Eye (tissue), 1 donor: ENCODE measurements at places on chromosomes 3 and 15.

GRCh38 chr3:51391566-51392354 is 675 bp downstream of the RBM15B start:
- peak; percentile 74 for DNase-seq

DNA sequence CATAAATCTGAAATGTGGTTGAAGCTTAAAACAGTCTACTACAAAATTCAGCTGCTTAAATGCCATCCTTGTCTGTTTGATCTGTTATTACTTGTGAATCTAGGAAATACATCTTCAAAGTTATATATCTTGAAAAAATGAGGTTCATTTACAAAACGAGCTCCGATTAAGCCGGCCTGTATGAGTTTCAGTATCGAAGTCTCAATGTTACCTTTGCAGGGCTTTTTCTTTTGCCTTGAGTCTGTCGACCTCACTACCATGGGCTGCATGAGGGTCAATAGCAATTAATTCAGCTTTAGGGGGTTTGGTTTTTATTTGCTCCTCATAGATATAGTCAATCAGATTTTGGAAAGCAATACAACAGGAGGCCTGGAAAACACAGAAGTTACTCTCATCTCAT is 23.2 kb downstream of the ERICH6 start:
- DNase-seq, result no peak

DNA sequence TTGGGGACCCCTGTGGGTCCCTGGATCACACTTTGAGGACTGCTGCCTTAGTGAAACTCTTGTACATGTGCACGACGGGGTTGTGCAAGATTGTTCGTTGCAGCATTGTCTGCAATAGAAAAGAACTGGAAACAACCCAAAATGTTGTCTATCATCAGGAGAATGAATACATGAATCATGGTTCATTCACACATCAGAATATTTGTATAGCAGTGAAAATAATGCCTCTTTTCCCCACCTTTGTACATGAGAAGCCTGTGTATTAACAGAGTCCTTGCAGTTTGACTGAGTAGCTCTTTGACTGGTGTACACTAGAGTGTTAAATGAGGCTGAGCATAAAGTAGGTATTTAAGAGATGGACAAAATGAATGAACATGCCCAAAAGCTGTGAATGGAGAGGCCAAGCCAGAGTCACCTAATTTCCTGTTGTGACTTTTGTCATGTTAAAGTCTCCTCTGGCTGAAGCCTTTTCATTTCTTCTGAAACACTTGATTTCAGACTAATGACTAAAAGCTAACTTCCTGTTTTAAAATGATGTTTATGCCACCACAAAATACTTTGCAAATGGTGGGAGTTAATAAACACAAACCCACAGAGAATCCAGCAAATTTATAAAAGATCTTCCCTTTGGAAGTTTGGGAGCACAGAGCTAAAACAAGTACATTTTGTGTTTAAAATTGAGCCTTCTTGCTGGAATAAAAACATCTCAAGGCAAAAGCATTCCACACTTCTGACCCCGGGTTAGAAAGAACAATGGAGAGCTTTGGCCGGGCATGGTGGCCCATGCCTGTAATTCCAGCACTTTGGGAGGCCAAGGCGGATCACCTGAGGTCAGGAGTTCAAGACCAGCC is 20.6 kb upstream of the USP3 start:
- no peak for DNase-seq

- DNase-seq, result no peak
These were observed 21.9 kb upstream of the NR1I2 start for GRCh38 chr3:119759962-119760361.

- no peak for DNase-seq
These were observed 77.3 kb downstream of the CPNE4 start for GRCh38 chr3:131957511-131957910.

DNA sequence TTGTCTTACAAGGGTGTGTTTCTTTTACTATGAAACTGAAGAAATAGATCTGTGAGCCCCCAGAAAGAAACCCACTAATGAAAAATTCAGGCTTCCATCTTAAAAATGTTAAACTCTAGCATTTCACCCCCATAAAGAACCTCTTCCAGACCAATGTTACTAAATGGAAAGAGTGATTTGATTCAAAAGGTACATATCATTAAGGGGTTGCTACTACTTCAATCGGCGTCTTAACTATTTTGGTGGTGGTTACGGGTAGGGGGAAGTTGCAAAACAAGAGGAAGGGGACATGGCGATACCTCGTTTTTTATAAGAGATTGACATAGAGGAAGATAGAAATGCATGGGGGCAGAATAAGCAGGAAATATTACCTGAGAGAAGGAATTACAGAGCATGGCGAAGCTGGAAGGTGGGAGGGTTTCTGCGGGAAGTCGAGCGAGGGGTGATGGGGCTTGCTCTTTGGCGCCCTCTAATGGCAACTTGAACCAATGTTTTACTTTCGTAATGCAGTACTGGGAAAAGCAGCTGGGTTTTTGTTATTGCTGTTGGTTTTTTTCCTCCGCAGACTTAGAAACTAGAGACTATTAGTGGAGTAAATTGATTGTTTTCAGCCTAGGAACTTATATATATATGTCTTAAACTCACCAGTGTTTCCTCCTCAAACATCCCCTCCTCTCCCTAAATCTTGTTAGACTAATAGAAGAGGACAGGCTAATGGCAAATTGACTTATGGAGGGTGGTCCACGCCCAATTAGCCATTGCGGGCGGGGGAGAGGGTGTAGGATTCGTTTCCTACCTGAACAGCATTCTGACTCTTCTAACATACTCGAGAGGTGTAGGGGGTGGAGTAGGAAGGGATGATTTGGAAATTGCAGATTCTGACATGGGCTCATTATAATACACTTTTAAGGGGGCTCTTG is 11.3 kb upstream of the SOX2 start:
- peak; percentile 97 for DNase-seq

DNA sequence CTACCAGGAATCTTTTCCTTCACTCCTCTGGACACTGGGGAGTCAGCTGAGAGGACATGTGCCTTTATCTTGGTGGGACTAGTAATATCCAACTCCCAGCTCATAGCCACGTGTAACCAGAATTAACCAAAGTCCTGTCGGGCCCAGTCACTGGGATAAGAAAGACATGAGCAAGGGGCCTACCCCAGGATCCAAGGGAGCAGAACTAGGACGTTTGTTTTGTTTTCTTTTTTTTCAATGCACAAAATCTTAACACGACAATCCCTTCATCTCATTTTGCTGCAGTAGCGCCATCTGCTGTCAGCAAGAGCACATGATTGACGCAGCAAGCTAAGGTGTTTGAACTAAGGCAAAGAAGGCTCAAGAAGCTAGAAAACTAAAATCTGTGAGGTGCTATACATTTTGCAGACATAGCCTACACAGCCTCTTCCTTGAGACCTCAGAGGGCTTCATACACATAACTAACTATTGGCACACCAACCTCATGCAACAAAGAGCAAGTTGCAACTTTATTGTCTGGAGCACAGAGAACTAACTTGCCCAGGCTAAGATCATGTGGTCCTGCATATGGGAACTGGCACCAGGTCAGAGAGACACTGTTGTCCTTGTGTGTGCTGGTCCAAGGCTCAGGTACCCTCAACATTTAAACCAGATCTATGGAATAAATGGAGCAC is 43.6 kb downstream of the RLBP1 start:
- DNase-seq, result peak; percentile 91

DNA sequence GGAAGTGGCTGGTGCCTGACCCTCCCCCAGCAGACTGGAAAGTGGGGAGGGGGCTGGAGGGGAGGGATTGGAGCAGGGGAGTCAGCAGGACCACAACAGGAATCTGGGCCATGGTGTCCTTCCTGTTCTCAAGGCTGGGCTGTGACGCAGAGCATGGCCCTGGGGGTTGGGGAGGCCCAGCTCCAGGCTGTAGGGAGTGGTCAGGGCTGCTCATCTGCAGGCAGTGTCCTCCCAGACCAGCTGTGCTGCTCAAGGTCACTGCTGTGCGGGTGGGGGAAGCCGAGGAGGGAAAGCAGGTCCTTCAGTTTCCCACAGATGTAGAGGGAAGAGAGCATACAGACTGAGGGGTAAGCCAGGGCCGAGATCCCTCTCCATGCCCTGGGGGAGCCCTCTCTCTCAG is 40.7 kb downstream of the CYP11A1 start:
- peak; percentile 84 for DNase-seq

GRCh38 chr15:88383354-88383753 is 83.8 kb downstream of the MRPL46 start:
- no peak for DNase-seq

GRCh38 chr3:145175626-145176025 is 985.4 kb downstream of the PLOD2 start:
- no peak for DNase-seq

GRCh38 chr3:178768072-178768864 is 232.0 kb downstream of the KCNMB2 start:
- no peak for DNase-seq

DNA sequence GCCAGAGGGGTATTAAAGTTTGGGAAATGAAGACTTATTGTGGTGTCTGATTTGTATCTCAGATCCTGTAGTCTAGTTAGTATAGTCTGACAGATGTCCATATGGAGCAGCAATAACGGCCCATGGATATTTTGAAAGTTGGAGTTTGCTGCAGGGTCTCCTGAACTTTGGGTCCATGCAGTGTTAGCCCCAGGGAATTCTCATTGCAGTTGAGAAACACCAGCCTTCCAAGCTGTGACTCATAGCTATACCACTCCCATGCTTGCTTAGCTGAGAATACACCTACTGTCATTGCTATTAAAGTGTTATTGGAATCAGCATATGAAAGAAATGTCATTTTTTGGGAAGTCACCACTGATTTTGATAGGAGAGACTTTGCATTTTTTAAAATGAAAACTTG is 29.2 kb downstream of the TMOD2 start:
- no peak for DNase-seq

DNA sequence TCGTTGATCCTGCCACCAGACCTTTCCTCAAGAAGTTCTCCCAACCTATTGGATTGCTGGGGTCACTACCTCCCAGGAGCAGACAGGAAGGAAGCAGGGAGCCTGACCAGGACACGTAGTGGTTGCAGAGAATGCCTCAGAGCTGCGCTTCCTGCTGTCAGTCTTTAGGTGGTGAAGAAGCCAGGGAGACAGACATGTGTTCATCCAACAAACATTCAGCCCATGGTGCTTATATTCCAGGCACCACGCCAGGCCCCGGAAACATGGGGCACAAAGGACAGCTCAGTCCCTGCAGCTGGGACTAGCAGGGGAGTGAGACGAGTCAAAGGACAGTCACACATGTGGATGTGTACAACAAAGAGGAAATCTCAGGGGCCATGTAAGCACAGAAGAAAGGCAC is 26.0 kb upstream of the CORO2B start:
- DNase-seq, result no peak

GRCh38 chr3:141413801-141414689 is 45.7 kb downstream of the ZBTB38 start:
- no peak for DNase-seq

GRCh38 chr15:42035435-42035761 is 14.6 kb upstream of the PLA2G4E start:
- no peak for DNase-seq

DNA sequence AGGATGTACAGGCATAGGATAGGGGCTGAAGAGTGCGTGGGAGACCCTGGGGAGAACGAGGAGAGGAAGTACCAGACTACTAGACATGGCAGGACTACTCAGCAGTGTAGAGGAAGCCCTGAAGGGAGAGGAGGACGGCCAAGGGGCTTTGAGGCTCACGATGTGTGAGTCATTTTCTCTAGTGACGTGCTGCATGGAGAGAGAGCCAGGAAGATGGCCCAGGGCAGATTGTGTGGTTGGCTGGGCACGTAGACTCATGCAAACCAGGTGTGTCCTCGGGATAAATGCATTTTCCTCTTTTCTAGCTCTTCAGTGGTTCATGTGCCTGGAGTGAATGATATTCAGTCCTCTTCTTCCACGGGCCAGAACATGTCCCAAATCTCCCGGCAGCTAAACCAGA is 115.0 kb upstream of the ABHD17C start:
- DNase-seq, result peak; percentile 34

- DNase-seq, result no peak
These were observed 29.1 kb downstream of the CCPG1 start for GRCh38 chr15:55379095-55379494.

DNA sequence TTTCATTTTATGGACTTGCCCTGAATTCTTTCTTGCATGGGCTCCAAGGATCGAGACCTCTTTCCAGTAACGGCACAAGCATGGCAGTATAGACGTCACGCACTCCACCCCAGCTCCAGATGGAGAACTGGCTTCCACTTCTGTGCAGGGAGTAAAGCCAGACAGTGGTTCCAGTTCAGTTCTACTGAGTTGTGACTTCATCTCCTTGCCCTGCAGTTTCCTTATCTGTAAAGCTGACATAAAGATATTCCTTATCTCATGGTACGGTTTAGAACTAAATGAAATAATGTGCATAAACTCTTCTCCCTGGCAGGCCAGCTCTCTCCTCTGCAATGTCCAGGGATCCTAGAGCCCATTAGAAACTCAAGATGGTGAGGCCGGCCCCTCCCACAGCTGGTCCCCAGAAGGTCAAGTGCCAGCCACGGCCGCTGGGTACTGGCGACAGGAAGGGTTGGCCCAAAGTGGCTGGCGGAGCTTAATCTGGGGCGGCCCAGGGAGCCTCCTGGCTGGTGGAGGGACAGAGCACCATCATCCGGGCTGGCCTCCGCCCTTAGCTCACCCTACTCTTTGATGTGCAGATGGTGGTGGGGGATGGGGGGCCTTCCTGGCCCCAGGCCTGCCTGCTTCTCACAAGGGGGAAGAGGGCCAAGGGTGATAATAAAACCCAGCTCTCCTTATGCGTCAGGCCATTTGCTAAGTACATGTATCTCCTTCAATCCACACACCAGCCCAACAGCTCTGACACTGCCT is 7.2 kb downstream of the MESP2 start:
- DNase-seq, result no peak

GRCh38 chr3:116199063-116199462 is 246.2 kb downstream of the LSAMP start:
- no peak for DNase-seq

DNA sequence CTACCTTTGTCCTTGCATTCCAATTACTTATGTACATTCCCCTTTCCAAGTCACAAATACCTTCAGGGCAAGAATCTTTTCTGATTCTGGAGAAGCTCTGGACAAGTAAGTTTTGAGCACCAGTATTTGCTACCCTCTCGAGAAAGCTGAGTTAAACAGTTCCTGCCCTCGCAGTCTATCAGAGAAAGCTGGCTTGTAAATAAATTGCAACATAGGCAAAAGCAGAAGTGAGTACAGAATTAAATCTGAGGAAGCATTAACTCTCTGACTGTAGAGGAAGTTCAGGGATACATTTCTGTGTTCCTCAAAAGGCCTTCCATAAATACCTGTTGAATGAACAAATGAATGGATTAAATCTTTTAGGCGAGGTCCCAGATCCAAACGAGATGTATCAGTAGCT is 1.2 kb downstream of the OSBPL11 start:
- DNase-seq, result peak; percentile 28

DNA sequence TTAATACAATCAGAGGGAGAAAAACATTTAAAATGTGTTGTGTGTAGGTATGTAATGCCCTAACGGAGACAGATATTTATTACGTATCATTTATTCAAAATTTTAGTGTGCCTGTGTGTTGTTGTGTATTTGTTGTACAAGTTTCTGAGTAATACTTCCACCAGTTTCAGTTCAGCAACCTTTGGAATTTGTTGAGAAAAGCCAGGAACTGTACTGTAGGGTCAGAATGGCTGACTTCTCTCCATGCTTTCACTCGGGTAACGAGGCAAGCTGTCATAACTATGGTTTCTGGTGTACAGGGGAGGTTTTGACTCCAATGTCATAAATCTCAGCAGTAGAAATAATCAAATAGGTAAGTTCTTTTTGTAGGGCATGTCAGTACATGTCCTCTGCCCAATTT is 23.8 kb upstream of the CNTN6 start:
- DNase-seq, result no peak

- DNase-seq, result no peak
These were observed 612.9 kb upstream of the EPHA6 start for GRCh38 chr3:96201463-96201862.
